ENCODE measurements at places on chromosomes 5 and 9.

GRCh38 chr5:156883316-156883875 is 33.3 kb downstream of the PPP1R2B start:
- no peak for DNase-seq

- DNase-seq, result no peak
Observed at GRCh38 chr9:89984214-89984613, 379.4 kb downstream of the GADD45G start.

DNA sequence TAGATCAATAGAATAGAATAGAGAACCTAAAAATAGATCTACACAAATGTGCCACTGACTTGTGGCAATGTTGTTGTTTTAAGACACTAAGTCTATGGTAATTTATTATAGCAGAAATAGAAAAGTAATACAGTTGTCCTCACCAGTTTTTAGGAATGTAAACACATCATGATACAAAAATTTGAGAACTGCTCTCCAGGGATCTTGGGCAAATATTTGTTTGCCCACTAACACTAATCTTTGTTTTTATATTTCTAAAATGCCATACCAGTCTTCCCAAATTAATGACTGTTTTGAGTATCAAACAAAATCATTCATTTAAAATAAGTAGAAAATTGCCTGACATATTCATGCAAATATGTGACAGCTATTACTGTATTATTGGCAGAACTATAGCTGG is 297.6 kb downstream of the BRINP1 start:
- DNase-seq, result no peak

DNA sequence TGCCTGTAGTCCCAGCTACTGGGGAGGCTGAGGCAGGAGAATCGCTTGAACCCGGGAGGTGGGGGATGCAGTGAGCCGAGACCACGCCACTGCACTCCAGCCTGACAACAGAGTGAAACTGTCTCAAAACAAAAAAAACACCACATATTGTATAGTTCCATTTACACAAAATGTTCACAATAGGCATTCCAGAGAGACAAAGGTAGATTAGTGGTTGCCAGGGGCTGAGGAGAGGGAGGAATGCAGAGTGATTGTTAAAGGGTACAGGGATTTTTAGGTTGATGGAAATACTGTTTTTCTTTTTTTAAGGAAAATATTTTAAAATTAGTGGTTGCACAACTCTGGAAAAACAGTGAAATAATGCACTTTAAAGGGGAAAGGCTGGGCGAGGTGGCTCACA is 19.6 kb downstream of the ETF1 start:
- no peak for DNase-seq

DNA sequence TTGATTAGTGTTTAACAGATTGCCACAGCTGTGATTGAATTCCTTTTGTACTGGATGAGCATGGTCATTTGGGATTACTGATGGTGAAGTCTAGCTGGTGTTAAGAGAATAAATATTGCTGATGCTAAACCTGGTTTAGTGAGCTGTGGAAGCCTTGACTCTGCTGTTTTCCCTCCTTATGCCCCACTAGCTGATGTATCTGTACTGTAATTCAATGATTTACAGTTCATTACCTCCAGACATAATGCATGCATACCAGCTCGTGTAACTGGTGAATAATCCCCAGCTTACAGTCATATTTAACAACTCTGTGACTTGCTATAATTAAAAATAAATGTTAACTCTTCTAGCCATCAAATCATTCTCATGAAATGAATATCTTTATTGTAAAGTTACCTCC is 1.7 kb upstream of the CMYA5 start:
- DNase-seq, result no peak

DNA sequence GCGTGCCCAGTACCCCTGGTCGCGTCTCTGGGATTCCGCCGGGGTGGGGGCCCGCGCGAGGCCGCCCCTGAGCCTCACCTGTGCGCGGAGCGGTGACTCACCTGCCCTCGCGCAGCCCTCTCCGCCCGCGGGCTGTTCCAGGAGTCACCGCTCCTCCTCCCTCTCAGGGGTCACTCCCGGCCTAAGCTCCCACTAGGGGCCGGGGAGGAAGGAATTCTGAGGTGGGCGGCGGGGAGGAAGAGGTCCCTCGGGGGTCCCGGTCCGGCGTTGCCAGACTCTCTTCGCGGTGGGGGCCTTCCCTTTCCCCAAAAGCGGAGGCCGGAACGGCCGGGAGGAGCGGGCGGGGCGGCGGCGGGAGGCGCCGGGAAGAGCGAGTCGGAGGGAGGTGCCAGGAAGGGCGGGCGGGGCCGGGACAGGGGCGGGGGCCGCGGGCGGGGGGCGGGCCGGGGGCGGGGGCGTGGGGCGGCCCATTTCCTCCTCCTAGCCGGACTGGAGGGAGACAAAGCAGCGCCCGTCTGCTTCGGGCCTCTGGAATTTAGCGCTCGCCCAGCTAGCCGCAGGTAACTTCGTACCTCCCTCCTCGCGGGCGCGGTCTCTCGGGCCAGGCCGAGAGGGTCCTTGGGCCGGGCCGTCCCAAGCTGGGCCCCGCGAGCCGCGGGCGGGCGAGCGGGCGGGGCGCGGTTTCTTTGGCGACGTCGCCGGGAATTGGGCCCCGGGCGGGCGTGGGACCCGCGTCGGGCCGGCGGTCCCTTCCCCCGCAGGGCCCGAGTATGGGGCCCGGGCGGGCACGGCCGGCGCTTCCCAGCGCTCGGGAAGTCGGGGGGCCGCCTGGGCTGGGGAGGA is at the start of gene CTNNA1:
CTNNA1 (plus strand) TSS at position 475 of the 843 bp plus-strand sequence. CDS start 28,500 bp downstream, outside the sequence.
- peak; percentile 40 for DNase-seq

- DNase-seq, result no peak
Observed at GRCh38 chr9:125153712-125154367, 10.5 kb upstream of the SCAI start.

DNA sequence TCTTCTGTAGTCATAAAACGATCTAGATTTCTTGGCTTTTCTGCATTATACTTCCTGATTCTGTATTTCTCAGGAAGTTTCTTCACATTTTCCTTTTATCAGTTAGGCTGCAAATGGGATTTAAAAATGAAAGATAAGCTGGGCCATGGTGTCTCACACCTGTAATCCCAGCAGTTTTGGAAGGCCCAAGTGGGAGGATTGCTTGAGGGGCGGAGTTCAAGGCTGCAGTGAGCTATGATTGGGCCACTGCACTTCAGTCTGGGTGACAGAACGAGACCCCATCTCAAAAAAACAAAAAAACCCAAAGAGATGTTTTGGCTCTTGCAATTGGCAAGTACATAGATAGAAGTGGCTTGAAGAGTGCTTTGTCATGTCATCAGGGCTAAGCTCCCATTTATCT is 26.2 kb upstream of the APC start:
- no peak for DNase-seq

DNA sequence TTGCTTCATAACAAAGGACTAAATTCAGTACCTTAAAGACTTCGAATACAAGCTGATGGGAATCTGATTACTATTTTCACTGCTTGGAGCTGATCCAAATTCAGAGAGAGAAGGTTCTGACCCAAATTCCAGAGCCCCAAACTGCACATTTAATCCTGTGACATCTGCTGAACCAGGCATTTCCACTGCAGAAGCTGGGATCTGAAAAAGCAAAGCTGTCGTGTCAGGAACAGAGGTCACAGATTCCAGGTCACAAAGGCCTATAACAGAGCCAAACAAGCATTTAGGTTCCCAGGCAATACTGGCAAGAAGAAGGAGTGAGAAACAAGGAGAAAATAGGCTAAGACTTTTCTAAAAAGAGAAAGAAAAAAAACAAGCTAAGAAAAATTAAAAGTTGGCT is 105.3 kb downstream of the UBAP2 start:
- DNase-seq, result no peak

DNA sequence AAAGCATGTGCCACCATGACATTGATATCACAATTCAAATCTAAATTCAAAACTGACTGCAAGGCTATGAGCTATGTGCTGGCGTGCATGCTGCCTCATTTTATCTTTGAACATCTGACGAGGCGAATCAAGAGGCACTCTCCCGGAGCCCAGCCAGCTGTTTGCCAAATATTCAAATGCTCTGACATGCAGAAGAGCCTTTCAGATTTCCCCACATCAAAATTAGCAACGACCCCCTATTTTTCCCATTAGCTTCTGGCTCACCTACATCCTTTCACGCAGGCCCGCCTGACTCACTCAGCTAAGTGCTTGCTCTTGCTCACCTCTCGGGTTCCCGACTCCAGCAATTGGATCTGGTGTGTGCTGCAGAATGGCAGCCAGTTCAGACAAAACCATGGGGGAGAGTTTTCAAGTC is 159.0 kb downstream of the NR2F1-AS1 start:
- DNase-seq, result no peak

DNA sequence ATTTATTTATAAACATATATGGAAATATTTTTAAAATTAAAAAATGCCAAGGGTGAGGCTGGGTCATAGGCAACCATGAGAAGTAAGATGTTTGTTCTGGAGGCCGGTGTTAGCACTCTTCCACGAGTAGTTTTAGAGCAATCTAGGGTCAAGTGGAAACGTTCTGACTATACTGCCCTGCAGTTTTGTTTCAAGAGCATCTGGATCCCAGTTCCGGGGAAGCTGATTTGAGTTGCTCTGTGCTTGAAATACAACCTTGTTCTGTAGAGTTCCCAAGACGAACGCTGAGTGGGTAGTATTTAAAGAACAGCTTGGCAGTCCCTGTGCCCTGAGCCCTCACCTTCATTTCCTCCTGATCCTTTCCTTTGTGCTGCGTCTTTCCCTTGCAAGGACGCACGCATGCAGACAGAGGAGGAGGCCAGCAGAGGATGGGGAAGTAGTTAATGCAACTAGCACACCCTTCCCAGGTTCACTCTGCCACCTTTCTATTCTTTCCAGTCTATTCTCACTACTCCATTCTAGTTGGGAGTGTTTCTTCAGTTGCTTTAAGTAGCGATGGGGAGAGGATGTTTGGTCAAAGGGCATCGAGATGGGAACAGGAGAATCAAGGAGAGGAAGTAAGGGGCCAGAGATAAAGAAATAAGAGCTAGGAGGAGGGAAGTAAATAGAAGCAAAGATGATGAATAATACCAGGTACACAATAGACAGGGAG is 68.3 kb upstream of the ZSWIM6 start:
- DNase-seq, result no peak

- no peak for DNase-seq
Observed at GRCh38 chr9:127264462-127265219, at the start of gene GARNL3. Gene GARNL3, plus strand, starts transcription at chr9:127264774. Its CDS starts 104 bp downstream, at chr9:127264878.

- no peak for DNase-seq
Observed at GRCh38 chr9:92666236-92666635, 3.7 kb downstream of the IPPK start.

DNA sequence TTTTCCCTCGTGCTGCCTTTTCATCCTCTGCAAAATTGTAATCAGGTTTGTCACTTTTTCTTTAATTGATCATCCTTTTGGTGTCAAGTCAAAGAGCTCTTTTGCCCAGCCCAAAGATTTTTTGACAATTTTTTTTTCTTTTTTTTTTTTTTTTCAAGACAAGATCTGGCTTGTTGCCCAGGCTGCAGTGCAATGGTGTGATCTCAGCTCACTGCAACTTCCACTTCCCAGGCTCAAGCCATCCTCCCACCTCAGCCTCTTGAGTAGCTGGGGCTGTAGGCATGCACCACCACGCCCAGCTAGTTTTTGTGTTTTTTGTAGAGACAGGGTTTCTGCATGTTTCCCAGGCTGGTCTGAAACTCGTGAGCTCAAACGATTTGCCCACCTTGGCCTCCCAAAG is 36.7 kb downstream of the CDK7 start:
- DNase-seq, result peak; percentile 3

GRCh38 chr9:4105183-4105582 is 194.7 kb downstream of the GLIS3 start:
- DNase-seq, result no peak

DNA sequence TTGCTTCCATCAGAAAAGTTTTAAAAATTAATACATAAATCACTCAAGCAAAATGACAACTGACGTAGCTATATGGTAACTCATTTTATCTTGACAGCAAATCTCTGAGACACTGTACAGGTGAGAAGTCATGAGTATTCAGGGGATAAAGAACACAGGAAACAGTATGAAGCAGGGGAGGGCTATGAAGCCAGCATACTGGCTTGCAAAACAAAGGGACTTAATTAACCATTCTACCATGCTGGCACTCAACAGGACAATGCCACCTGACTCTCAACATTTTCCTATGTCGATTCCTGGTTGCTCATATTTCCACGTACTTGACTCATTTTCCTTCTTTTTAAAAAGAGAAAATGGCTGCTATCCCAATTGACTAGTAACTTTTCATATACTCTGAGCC is 151.4 kb upstream of the RETREG1 start:
- no peak for DNase-seq

DNA sequence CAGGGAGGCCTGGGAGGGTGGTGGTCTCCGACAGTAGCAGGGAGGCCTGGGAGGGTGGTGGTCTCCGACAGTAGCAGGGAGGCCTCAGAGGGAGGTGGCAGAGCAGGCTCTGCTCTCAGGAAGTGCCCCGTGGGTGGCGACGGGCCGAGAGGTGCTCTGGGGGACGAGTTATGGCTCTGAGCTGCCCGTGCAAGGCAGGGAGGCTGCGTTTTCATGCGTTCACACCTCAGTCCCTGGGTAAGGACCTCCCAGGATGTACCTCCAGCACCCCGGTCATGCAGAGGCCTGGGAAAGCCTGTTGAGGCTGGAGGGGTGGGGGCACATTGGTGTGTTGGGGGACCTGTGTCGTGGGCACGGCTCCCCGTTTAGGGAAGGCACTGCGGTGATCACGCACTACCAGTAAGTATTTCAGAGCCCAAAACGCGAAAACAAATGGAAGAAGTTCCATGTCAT is 37.4 kb upstream of the CLPTM1L start:
- DNase-seq, result no peak

GRCh38 chr9:105216440-105217178 is 27.8 kb upstream of the SLC44A1 start:
- no peak for DNase-seq

GRCh38 chr5:149006426-149006825 is 56.4 kb downstream of the SH3TC2 start:
- DNase-seq, result no peak

- DNase-seq, result peak; percentile 27
Observed at GRCh38 chr5:150001660-150002486, 1.3 kb downstream of the HMGXB3 start.

DNA sequence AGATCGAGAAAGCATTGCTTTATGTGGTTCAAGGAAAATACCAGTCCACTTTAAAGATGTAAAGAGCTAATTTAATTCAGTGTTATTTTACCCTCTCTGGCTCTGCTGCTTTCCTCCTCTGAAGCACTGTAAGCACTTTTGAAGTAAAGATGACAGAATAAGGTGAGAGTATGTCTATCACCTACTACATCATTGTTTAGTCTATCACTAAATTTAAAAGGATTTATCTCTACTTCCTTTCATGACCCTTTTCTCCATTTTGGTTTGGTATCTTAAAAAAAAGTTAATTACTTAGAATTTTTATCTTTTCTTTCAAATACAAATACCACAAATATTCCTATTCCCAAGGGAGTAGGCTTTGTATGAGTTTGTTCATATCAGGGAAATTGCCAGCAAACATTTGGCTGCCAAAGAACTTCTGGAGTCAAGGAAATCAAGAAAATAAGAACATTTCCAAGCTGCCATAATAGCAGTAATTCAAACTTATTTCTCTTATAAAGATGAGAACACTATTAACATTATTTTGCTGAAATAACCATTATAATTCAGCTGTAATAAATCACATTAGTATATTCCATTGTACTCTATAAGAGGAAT is 77.8 kb downstream of the SLC38A9 start:
- DNase-seq, result no peak

DNA sequence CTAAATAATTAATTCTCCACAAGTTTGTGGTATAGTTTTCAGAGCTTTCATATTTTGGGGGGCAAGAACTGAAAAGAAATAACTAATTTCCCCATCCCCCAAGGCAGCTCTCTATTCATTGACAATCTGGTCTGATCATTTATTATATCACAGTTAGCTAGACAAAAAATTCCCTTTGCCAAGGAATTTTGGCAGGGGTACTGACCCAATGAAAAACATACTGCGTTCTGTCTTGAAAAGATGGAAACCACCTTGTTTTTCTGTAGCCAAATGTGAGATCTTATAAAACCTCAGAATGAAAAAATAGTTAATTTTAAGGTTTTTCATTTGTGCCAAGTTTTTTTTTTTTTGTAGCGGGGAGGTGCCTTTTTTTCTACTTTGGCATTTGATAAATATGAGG is 1008.9 kb downstream of the EFNA5 start:
- DNase-seq, result no peak

Data from epithelial cell of prostate (primary cell).